CD4-positive, alpha-beta T cell treated with Interleukin-6 for 4 hours (primary cell): ENCODE measurements at places on chromosomes 4 and X.

- no peak for DNase-seq
Measured at GRCh38 chr4:186581421-186581820, 26.1 kb upstream of the MTNR1A start.

- no peak for DNase-seq
Measured at GRCh38 chr4:31291238-31291637, 571.1 kb downstream of the PCDH7 start.

DNA sequence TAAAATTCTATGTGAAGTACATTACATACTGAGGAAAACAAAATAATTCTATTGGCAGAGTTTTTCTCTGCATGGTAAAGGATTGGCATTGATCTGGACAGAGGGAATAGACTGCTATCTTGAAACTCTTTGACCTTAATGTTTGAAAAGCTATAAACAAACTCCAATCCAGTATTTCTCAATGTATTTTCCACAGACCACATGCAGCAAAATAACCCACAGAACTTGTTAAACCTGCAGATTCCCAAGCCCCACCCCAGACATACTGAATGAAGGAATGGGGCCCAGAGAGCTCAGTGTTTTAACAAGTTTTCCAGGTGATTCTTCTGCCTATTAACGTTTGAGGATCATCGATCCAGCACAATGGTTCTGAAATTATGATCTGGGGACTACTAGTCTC is 15.7 kb downstream of the RNF128 start:
- no peak for DNase-seq

DNA sequence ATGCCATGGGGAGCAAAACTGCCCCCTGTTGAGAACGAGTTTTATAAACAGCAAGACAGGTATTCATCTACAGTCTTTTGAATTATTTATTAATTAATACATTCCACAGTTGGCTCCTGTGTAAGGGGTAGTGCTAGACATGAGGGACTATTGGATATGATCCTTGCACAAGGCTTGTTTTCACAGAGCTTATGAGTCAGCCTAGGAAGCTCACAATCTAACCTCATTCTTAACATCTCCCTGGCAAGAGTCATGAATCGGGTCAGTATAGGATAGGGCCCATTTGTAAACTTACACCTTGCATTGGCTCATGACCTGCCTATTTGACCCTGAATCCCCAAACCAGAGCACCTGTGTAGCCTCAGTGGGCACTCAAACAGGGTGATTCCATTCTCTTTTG is 209.1 kb upstream of the HCCS start:
- DNase-seq, result no peak

DNA sequence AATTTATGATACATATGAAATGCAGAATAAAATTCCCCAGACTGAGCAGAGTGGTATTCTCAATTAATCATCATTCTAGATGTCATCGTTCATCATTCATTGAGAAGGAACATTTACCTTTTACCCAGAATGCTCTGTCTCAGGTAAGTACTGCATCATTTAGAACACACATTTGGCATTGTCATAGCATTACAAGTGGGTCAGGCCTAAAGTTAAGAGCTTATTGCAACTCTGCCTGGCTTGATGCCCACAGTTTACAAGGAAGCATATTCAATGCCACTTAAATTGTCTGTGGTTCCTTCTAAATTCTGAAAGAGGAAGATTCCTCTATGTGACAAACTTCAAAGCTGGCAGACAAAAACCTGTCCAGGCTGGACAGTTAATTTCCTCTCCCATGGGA is 87.3 kb downstream of the CAMK2D start:
- DNase-seq, result no peak
